ENCODE measurements at places on chromosomes 12 and 14.

GRCh38 chr12:98699586-98699985 lies 54.5 kb downstream of the APAF1 start:
- no peak for DNase-seq

DNA sequence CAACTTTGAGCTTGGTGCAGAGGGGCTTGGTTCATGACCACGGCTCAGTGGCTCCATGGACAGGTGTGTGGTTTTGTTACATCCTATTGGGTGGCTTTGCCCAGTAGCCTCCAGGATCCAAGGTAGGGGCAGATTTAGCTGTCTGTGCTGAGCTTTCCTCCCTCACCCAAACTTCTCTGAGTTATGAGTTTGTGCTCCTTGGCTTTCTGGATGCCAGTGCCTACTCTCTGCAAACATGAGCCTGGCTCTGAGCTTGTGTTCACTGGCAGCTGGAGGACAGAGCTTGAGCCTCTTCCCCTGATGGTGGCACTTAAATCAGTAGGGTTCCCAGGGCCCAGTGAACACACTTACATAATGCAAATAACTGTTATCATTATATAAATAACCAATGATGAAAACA lies 45.3 kb upstream of the HECTD1 start:
- peak; percentile 56 for DNase-seq

GRCh38 chr14:88518592-88519512 lies 36.0 kb downstream of the PTPN21 start:
- no peak for DNase-seq

GRCh38 chr14:56549721-56550120 lies 29.9 kb upstream of the TMEM260 start:
- no peak for DNase-seq

GRCh38 chr12:27766587-27766986 lies 13.4 kb upstream of the KLHL42 start:
- DNase-seq, result no peak

GRCh38 chr14:52759145-52759544 lies 29.2 kb downstream of the STYX start:
- no peak for DNase-seq

- no peak for DNase-seq
Observed at GRCh38 chr12:32062881-32063280, 43.8 kb upstream of the BICD1 start.

DNA sequence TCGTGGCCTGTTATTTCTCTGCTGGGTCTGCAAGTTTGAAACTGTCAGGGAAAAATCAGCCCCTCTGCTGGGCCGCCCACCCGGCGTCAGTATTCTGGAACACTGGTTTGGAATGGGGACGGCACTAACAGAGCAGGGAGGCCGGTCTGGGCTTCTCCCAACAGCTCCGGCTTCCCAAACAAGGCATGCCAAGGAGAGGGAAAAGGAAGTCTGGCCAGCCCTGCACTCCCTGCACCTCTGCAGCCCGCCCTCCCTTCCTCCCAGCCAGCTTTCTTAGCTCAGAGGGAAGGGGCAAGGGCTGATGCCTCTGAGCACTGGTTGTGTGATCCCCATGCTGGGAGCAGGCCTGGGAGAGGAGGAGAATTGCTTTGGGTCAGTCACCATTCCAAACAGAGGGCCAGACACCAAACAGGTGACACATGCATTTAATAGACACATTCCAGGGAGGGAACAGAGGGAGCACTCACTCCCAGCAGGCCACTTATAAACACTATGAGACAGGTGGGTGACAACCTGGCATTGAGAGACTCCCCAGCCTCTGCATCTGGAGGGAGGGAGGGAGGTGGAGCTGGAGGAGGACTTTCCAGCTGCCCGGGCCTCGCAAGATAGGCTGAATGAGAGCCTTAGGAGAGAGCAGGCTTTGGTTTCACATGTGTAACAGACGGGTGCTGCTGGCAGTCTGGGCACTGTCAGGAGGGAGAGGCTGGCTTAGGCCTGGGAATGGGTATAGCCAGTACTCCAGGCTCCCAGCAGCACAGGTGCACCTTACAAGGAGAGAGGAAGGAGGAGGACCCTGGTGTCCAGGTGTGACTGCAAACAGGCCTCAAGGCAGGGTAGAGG lies 10.3 kb downstream of the KRT75 start:
- DNase-seq, result no peak

DNA sequence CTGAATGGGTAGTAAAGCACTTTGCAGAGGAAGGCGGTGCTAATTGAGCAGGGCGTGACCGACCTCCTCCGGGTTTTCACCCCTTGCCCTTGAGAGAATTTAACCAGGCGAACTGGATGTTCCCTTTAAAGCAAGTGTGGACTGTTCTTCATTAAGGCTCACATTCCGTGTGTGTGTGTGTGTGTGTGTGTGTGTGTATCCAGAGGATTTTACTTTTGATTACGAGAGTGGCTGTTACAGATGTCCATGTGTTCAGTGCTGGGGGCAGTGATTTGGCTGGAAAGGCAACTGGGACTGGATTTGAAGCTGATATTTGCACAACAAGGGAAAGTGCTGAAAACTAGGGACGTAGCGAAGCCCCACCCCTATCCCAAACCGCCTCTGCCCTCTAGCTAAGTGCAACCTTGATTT lies 2.2 kb downstream of the TMEM132C start:
- DNase-seq, result no peak

GRCh38 chr12:131094831-131095805 lies 141.4 kb downstream of the ADGRD1 start:
- no peak for DNase-seq

DNA sequence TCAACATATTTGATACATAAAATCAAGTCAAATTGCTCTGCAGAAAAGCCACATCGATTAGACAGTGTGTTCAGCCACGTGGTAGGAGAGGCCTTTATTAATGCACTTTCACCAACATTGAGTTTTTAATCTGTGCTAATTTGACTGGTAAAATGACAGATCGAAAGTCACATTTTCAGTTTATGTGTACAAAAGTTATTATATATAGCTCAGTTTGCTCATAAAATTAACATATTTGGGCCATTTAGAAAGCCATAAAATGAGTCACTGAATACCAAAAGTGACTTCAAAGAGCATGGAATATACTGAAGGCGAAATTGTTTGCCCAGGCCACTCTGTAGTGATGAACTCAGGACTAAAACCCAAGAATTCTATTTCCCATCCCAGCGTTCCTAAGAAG lies 26.0 kb downstream of the C12orf42 start:
- DNase-seq, result no peak

DNA sequence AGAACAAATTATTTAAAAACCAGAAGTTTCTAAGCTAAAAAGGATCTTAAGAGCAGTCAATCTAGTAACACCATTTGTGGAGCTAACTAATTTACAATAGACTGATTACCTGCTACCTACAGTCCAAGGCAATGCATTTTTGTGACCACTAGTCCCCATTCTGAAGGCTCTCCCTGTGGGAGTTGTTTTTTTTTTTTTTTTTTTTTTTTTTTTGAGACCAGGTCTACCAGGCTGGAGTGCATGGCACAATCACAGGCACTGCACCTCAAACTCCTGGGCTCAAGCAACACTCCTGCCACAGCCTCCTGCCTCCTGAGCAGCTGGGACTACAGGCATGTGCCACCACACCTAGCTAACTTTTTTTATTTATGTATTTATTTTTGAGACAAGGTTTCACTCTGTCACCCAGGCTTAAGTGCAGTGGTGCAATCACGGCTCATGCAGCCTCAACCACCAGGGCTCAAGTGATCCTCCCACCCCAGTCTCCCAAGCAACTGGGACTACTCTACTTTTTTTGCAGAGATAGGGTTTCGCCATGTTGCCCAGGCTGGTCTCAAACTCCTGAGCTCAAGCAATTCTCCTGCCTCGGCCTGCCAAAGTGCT lies 3.9 kb downstream of the GNPTAB start:
- no peak for DNase-seq

DNA sequence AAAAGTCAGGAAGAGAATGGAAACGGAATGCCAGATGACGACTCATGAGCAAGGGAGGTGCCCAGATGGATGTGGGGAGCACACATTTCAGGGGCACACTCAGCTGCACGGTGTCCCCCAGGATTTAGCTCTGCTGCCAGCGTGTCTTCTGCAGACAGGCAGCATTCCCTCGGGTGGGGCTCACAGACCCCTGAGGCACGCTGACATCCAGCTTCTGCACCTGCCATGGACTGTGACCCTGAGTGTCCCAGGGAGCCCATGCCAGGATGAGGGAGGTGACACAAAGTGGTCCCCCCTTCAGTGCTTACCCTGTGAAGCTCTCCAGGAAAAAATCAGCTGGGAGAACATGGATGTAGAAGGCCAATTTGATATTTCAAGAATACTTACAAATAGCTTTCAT lies 84.2 kb downstream of the PIWIL1 start:
- no peak for DNase-seq

DNA sequence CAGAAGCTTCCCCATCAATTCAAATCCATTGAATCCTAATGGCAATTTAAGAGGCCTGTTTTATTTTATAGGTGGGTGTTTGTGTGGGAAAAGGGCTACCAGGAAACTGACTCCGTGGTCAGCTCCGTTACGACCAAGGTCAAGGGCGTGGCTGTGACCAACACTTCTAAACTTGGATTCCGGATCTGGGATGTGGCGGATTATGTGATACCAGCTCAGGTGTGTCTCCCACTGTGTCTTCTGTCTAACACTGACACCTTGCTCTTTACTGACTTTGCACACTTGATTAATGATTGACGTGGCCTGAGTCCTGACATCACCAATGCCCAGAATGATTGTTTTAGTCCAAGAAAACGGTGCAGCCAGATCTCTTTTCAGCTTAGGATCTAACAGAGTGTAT lies 7.1 kb downstream of the P2RX4 start:
- no peak for DNase-seq

DNA sequence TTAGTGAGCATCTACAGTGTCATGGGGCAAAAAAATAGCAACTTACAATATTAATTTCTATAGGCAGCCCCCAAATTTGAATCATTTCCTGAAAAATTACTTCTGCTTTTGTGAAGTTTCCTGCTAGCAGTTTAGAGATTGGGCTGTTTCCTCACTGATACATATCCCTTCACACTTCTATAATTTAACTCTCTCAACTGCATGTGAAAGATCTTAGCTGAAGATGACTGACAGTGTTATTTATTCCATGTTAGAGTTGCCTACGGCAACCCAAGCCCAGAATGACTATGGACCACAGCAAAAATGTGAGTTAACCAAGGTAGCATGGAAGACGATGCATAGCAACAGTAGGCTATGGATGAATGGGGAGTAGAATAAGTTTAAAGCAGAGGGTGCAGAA lies at the start of gene KLRG1:
Gene KLRG1, plus strand, starts transcription at position 134 of the 400 bp plus-strand sequence. Its CDS starts 90 bp downstream, at position 224.
- DNase-seq, result no peak

DNA sequence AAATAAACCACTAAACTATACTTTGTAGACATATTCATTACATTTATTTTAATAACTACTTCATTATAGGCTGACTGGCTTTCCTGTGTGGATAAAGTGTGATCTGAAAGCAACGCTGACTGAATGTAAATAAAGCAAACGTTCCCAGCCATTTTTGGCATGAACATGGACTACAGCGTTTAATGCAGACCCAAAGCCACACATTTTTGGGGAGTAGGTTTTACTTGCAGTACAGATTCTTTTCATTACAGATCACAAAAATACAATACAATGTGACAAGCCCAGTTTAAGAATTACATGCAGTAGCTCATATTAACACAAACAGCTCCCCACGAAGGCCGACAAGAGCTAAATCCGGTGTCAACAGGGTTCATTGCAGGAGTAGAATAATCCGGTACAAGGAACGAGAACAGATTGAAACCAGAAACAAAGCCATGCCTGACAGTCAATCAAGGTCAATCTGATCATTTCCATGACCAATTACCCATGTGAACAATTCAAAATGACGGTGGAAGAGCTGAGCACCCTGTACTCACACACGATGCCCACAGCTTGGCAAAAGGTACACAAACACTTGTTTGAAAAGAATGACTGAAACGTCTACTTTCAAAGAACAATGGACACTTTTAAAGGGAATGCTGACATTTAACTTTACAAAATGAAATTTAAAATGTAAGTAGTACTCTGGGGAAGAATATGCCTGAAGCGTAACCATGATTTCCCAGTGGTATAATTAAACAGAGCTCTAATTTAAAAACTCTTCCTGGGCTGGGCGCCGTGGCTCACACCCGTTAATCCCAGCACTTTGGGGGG lies 5.3 kb downstream of the BAG5 start:
- DNase-seq, result no peak

DNA sequence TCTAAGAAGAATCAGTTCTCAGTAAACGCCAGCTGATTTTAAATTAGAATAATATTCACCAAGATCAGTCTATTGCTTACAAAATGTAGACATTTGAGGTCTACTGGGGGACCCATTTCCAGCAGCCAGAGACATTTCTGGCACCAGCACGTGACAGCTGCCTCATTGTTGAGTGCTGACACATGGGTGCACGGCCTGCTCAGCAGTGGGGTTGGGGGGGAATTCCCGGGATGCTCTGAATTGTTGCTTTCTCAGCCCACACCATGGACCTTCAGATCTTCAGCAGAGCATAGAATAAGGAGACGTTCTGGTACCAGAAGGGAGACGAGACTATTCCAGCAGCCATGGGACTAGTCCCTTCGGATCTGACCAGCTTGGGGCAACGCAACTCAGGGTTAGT lies 18.3 kb downstream of the PLEKHG7 start:
- no peak for DNase-seq

GRCh38 chr12:131831635-131832041 lies 3.4 kb downstream of the MMP17 start:
- DNase-seq, result no peak

- DNase-seq, result peak; percentile 37
Observed at GRCh38 chr14:101009531-101009930, 106.0 kb upstream of the RTL1 start.

- DNase-seq, result no peak
Observed at GRCh38 chr12:99372257-99372920, 275.2 kb upstream of the GARIN6 start.

DNA sequence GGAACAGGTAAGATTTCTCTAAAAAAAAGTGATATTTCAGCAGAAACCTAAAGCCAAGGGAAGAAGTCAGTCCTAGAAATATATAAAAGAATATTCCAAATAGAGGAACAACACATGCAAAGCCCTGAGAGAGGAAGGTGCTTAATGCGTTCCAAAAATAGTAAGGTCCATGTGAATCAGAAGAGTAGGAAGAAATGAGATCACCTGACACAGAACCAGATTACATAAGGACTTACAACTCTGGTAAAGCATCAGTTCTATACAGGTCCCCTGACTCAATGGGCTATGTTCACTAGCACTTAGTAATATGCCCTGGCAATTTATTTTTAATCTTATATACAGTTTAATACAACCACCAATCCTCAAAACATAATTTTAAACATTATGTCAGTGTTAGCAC lies 30.0 kb downstream of the SENP1 start:
- DNase-seq, result no peak

DNA sequence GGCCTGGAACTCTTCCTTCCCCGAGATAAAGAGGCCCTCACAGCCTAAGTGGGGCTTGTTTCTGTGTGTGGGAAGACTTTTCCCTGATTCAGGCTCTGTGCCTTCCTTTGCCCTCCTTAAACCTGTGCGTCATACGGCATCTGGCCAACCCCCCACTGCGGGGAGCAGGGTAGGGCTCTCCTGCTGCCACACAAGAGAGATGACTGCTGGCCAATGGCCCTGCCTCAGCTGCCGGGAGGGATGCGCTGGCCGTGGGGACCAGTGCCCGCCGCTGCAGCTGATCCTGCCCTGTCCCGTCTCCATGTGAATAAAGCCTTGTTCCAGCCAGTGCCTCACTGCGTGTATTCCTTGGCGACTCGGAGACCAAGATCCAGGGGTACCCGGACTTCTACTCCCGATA lies 42.5 kb upstream of the BEGAIN start:
- DNase-seq, result no peak

Measured in Karpas-422 (cell line).